ENCODE measurements at places on chromosomes 12 and 14.

- no peak for DNase-seq
These were observed 18.4 kb downstream of the CMKLR1 start for GRCh38 chr12:108320507-108321293.

DNA sequence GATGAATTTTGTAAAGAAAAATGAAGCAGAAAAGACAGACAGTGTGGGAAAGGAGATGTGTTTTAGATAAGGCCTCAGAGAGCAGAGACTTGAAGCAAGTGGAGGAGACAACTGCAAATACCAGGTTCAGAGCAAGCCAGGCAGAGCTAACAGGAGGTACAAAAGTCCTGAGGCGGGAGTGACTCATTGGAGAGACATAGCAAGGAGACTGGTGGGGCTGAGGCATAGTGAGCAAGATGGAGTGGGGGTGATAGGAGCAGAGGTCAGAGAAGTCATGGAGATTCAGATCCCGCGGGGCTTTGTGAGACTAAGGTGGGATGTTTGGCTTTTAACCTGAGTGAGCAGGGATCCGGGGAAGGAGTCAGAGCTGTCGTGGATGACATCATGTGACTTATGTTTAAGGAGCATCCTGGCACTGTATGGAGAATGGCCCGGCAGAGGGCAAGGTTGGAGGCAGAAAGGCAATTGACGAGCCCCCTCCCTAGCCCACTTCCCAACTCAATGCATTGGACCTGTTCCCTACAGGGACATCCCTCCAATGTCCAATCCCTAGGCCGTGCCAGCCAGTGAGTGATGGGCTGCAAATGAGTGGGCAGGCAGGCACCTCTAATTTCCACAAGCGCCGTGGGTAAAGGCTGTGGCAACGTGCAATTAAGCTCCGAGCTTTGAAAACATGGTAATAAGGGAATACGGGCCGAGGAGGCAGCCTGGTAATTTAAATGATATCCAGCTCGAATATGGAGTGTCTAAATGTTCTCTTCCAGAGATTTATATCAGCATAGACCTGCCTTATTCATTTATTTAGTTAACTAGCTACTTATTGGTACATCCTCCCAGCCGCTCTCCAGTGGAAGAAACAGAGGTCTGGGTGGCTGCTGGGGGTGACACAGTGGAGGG lies 206.8 kb upstream of the LHX5 start:
- DNase-seq = no peak

GRCh38 chr14:68015356-68016254 lies 196.0 kb downstream of the RAD51B start:
- no peak for DNase-seq

DNA sequence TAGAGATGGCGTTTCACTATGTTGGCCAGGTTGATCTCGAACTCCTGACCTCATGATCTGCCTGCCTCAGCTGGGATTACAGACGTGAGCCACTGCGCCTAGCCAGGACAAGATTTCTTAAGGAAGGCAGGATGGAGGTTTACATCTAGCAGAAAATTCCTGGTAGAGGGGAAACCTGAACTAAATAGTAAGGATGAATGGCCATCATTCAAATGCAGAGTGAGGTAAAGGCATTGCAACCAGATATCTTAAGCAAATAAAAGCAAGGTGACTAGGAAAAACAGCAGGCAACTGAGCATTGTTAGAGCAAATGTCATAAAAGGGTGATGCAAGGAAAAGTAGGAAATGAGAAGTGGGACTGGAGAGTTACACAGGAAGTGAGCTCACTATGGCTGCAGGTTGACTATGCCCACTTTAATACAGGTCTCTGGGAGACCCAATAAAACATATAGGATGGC lies 133.0 kb downstream of the SOX5 start:
- DNase-seq = no peak

- DNase-seq = peak; percentile 86
These were observed 12.5 kb downstream of the OTX2 start for GRCh38 chr14:56797569-56798446.

DNA sequence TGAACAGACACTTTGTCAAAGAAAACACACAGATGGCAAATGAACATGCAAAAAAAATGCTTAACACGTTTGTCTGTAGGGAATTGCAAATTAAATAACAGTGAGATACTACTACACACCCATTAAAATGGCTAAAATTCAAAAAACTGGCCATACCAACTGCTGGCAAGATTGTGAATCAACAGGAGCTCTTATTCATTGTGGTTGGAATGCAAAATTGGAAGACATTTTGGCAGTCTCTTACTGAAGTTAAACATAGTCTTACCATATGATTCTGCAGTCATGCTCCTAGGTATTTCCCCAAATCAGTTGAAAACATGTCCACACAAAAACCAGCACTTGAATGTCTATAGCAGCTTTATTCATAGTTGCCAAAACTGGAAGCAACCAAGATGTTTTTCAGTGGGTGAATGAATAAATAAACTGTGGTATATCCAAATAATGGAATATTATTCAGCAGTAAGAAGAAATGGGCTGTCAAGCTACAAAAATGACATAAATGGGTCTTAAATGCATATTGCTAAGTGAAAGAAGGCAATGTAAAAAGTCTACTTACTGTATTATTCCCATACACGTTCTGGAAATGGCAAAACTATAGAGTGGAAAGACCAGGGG lies 91.4 kb downstream of the PLEKHA5 start:
- no peak for DNase-seq

DNA sequence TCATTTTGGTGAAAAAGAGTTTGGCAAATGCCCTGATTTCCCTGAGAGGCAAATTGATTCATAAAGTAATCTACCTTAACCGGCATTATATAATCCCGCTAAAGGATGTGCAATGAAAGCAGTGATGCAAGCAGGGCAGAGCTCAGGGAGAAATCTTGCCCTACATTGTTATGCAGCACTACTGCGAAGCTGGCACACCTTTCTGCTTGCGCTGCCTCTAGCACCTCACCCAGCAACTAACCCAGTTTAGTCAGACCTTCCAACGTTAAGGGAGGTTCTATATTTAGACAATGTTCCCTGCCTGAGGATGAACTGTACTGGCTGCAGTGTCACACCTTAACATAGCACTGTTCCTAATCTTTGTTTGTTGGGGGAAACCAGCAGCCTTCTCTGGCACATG lies 60.8 kb upstream of the CCDC196 start:
- DNase-seq = no peak

DNA sequence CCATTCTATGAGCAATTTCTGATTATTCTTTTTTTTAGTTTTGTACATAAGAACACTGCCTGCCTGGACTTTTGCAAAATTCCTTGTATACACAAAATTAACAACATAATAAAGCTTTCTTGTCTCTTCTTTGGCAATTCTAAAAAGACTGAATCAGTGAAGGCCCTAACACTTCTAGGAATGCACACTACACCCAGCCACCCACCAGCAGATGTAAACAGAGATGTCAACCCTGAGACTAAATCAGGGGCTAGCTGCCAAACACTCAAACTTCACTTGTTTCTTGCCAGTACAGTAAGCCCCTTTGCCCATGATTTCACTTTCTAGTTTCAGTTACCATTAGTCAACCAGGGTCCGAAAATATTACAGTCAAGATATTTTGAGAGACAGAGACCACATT lies 15.5 kb downstream of the DCAF5 start:
- DNase-seq = no peak

DNA sequence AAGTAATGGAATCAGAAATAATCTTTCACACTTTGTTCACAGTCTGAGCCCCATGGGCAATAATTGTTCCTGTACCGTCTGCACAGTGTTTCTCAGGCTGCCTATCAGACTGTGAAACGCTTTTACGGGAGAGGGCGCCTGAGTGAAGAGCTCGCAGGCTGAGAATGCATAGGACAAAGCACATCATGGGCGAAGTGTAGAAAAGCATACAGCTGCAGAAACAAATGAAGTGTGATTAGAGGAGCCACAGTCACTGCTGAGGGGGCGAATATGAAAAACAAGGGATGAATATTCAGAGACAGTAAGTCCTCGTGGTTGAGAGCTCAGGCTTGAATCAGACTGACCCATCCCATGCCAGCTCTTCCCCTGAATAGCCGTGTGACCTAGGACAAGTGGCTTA lies 438.4 kb upstream of the DCN start:
- no peak for DNase-seq

- peak; percentile 43 for DNase-seq
These were observed 216.5 kb downstream of the PHLDA1 start for GRCh38 chr12:75814851-75815754.

DNA sequence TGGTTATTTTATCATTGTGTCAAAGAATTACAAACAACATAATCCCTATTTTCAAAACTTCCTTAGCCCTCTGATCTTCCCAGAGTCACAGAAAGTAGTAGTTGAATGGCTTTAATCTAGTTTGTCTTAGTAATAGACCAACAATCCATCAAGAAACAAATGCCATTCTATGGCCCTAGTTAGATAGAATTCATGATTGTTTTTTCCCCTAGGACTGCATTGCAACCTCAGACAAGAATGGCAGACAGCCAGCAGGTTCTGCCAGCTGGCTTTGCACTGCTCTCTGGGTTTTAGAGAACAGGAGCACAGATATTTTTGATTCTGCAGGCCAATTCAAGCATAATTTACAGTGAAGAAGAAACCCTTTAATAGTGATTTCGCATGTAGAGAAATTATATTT lies 33.8 kb downstream of the SYT1 start:
- no peak for DNase-seq

- DNase-seq = no peak
These were observed 58.6 kb downstream of the SLC38A1 start for GRCh38 chr12:46209914-46210872.

- no peak for DNase-seq
These were observed 6.9 kb upstream of the IFI27 start for GRCh38 chr14:94103554-94104150.

GRCh38 chr12:79635676-79636075 lies 55.1 kb downstream of the PAWR start:
- DNase-seq = no peak

DNA sequence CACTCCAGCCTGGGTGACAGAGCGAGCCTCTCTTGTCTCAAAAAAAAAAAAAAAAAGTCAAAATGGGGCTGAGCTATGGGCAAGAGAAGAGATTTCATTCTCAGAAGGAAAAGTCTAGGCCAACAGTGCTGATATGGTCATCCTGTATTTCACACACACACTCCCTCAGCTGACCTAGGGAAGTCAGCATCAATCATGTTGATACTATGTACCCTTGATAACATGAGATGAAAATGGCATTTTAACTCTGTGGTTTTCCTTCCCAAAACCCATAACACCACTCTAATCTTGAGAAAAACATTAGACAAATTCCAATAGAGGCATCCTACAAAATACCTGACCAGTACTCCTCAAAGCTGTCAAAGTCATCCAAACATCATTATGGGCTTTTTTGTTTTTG lies 2.3 kb upstream of the NEMP1 start:
- DNase-seq = no peak

- peak; percentile 79 for DNase-seq
These were observed 588 bp upstream of the GRIN2B start for GRCh38 chr12:13981990-13982389.

DNA sequence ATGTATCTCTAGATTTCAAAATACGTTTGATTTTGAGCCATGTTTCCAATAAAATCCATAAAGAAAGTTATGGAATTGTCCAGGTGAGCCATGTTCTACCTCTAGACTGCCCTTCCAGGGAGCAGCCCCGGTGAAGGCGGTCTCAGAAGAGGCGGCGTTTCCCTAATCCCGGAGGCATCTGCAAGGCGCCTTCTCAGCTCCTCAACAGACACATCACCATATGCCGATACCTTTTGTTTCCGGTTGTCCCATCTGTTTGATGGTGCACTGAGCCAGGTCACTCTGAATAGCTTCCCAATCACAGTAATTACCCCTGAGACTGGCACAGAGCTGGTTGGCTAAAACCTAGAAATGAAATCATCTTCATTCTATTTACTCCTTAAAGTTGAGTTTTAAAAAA lies 305.5 kb upstream of the FKBP4 start:
- peak; percentile 95 for DNase-seq

- DNase-seq = no peak
These were observed 492.5 kb upstream of the FLRT2 start for GRCh38 chr14:85037411-85037810.

DNA sequence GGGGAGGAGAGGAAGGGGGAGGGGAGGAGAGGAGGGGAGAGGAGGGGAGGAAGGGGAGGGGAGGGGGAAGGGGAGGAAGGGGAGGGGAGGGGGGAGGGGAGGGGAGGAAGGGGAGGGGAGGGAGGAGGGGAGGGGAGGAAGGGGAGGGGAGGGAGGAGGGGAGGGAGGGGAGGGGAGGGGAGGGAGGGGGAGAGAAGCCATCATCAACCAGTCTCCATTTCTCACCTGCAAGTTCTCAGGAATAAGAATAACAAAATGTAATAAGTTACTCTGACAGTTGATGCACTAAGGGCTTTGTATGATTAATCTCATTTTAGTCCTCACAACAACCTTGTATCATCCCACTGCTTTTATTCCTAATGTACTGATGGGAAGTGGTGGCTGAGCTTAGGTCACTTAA lies 59.1 kb upstream of the TMEM263 start:
- DNase-seq = no peak

DNA sequence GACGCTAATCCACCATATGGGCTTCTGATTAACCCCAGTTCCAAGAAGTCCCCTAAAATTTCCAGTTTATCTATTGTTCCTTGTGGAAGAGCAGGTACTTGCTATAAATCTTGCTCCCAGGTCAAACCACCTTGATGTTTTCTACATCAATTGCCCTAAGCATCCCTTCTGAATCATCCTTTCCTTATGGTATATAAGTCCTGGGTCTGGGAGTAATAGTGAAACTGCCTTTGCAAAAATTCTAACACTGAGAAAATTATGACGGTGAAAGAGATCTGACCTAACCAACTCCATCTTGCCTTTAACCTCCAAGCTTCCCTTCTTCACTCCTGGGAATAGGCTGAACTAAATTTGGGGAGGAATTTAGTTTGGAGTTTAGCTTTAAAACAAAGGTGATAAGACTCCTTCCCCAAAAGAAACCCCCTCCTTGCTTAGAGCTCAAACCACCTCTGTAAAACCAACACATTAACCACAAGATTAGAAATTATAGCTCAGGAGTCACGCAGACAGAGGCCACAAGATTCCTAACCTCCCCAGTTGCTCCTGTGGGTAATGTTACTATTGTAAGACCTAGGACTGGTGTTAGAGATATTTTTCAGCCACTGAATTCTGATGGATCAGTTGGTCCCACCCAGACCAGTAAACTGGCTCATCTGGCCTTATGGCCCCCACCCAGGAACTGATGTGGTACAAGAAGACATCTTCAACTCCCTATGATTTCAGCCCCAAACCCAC lies 33.8 kb upstream of the DTX1 start:
- DNase-seq = no peak
